ENCODE measurements at places on chromosomes 1 and 21.

DNA sequence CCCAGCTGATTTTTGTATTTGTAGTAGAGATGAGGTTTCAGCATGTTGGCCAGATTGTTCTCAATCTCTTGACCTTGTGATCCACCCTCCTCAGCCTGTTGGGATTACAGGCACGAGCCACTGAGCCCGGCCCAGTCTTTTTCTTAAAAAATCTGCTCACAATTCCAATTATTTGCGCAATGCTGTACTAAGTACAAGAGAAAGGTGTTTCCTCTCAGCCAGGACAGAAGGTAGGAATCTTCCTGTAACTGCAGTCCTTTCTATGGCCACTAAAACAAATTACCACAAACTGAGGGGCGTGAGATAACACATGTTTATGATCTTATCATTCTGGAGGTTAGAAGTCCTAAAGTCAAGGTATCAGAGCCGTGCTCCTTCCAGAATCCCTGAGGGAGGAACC, 6.9 kb upstream of the CBR3 start:
- 0 out of 2 replicates have a peak, but pooled peaks cover 5% of the 10 kb centered on the region for H3K4me1 ChIP-seq
- no peak for DNase-seq
- peaks cover 30% of the 10 kb centered on the region for H3K27me3 ChIP-seq
- no peaks in the 10 kb centered on the region for H3K36me3 ChIP-seq
- no peak overlapping the region for H3K27ac ChIP-seq

GRCh38 chr1:90671741-90672140, 45.4 kb downstream of the BARHL2 start:
- no peaks in the 10 kb centered on the region for H3K27me3 ChIP-seq
- no peak for DNase-seq
- no peaks in the 10 kb centered on the region for H3K4me1 ChIP-seq
- no peak overlapping the region for H3K27ac ChIP-seq
- no peaks in the 10 kb centered on the region for H3K36me3 ChIP-seq

DNA sequence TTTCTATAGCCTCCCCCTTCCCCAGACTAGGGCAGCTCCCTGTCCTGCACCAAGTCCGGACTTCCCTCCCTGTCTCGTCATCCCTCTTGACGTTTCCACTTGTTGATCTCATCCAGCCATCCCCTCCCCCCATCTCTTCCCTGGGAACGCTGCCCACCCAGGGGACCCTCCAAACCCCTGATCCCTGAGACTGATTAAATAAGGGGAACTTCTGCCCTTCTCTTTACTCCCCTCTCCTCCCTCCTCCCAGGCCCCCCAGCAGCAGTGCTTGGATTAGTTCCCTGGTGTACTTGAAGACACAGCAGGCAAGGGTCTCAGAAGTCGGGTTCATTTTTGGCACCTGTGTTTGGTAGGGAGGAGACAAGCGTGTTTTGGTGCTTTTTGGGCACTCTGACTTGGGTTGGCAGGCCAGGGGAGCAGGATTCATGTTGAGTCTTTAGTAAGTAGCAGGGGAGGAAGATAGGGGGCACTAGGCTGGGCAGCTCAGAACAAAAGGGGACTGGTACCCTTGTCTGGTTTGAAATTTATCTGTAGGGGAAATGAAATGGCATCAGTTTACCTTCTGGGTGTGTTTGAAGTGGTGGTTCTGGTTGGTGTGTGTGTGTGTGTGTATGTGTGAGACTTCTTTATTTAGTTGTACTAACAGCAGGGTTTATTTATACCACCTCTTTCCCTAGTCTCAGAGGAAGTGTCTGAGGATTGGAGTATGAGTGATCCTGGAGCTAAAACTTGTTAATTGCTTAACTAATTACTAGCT, 11.1 kb downstream of the VANGL2 start:
- no peak overlapping the region for H3K4me3 ChIP-seq
- no peak for DNase-seq
- H3K27me3 ChIP-seq: peaks cover 47% of the 10 kb centered on the region
- no peaks in the 10 kb centered on the region for H3K4me1 ChIP-seq

DNA sequence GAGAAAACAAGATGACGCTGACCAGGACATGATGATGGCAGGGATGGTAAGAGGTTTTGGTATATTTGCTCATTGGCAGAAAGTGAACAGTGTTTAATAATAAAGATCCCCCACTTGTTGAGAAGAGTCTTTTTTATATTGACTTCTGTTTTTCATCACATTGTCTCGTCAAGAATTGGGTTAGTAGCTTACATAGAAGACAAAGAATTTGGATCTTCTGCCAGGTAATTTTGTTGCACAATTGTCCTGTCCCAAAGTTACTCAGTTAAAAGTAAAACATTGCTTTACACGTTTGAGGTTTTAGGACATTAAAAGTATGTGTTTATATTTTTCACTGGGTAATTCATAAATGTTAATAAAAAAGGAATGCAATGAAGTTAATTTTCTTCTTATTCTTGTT, 48.3 kb upstream of the LAMC2 start:
- H3K4me3 ChIP-seq: no peak overlapping the region
- H3K27ac ChIP-seq: no peak overlapping the region
- peaks cover 23% of the 10 kb centered on the region for H3K4me1 ChIP-seq

- H3K4me1 ChIP-seq: peaks cover 31% of the 10 kb centered on the region
- H3K27me3 ChIP-seq: no peaks in the 10 kb centered on the region
- peak; percentile 96 for DNase-seq
- H3K4me3 ChIP-seq: peak within 1 kb of the TSS; percentile 81
These were observed at the start of gene MDM4 for GRCh38 chr1:204516180-204516879. Gene MDM4 (plus strand): TSS chr1:204516406. CDS start chr1:204525519, 9,113 bp downstream.

DNA sequence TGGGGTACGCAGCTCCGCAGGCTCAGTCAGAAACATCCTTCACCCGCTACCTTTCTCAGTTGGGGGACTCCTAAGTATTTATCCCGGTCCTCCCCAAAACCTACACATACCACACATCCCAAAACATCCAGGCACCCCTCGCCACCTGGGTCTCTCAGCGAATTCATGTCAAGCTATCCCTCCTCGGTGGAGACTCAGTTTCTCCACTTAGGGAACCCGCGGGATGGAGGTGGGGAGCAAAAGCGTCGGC, 1.3 kb upstream of the ZBTB7B start:
- peak overlapping the region; percentile 97 for H3K27ac ChIP-seq
- DNase-seq: no peak
- H3K4me3 ChIP-seq: peak overlapping the region; percentile 86
- peaks cover 38% of the 10 kb centered on the region for H3K4me1 ChIP-seq
- no peaks in the 10 kb centered on the region for H3K27me3 ChIP-seq

- H3K27ac ChIP-seq: peak overlapping the region; percentile 70
- DNase-seq: peak; percentile 85
- peaks cover 46% of the 10 kb centered on the region for H3K4me1 ChIP-seq
- peaks cover 1% of the 10 kb centered on the region for H3K36me3 ChIP-seq
- no peak overlapping the region for H3K4me3 ChIP-seq
These were observed 93.0 kb upstream of the BMP8A start for GRCh38 chr1:39398278-39399021.

DNA sequence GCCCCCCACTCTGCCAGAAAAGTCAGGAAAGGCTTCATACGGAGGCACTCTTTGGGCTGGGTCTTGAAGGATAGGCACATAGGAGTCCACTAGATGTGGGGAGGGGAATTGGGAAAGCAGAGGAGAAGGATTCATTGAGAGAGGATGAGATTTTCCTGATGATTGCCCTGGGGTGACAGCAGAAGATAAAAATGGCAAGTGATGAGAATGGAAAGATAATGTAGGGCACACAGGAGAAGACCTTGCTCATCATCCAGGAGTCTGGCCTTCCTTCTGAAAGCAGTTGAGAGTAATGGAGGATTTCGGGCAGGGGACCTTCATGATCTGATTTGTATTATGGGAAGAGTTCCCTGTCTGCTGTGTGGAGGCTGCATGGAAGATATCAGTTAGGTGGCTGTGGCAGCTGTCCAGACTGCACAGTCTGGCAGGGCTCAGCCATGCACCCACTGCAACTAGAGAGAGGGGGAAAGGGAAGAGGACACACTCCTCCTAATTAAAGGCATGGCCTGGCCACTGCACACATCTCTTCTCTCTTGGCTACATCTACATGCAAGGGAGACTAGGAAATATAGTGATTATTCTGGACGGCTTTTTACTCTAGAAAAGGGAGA, 9.6 kb upstream of the FABP3 start:
- no peaks in the 10 kb centered on the region for H3K36me3 ChIP-seq
- no peak overlapping the region for H3K27ac ChIP-seq
- H3K4me1 ChIP-seq: peaks cover 5% of the 10 kb centered on the region

DNA sequence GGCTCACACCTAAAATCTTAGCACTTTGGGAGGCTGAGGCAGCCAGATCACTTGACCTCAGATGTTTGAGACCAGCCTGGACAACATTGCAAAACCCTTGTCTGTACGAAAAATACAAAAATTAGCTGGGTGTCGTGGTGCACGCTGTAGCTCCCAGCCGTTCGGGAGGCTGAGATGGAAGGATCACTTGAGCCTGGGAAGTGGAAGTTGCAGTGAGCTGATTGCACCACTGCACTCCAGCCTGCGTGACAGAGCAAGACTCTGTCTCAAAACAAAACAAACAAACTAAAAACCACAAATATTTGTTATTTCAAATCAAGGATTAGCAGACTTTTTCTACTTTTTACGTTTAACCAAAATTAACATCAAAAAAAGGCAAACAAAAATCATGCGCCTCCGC, 31.3 kb downstream of the INKA2 start:
- no peak for DNase-seq
- H3K27ac ChIP-seq: no peak overlapping the region
- H3K36me3 ChIP-seq: peaks cover 8% of the 10 kb centered on the region
- H3K4me1 ChIP-seq: no peaks in the 10 kb centered on the region
- no peak overlapping the region for H3K4me3 ChIP-seq
- no peaks in the 10 kb centered on the region for H3K27me3 ChIP-seq

DNA sequence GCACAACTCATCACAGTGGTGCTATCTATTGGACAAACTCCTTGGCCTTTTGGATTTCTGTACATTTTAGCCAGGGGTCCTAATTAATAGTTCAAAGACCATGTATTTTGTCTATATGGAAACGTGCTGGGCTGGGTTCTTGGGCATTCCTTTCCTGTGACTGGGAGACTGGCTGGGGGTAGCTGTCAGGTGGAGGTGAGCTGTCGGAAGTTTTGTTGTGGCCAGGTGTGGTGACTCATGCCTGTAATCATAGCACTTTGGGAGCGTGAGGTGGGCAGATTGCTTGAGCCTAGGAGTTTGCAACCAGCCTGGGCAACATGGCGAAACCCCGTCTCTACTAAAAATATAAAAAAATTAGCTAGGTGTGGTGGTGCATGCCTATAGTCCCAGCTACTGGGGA, 392.4 kb downstream of the RPS6KC1 start:
- H3K27me3 ChIP-seq: no peaks in the 10 kb centered on the region
- DNase-seq: no peak
- no peaks in the 10 kb centered on the region for H3K36me3 ChIP-seq
- no peak overlapping the region for H3K27ac ChIP-seq

DNA sequence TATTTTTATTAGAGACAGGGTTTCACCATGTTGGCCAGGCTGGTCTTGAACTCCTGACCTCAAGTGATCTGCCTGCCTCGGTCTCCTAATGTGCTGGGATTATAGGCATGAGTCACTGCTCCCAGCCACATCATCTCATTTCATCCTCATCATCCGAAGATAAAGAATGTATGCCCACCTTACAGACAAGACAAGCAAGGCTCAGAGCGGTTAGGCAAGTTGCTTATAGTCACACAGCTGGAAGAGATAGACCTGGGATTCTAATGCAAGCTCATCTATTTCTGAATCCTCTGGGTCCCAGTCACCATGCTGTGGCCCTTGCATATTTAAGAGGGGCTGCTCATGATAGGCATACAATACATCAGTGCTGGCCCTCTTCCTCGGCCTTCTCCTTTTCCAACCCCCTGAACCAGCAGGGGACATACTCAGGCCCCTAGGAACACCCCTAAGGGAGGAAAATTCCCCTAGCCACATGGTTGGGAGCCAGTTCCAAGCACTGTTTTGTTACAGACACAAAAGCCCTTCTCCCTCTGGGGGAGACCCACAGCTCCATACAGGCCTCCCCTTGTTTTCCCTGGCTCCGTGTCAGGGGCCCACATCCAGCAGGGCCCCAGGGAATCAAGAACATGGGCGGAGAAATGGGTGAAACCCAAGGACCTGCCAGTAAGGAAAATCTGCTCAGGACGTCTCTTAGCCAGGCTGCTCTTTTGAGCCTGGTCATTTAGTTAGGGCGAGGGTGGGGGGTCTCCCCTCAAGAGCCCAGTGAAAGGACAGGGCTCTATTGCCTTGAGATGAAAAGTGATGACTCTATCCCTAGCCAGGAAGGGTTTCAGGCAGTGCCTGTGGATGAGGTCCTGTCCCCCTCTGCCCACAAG, 6.9 kb downstream of the CSRP1 start:
- DNase-seq: no peak
- H3K27ac ChIP-seq: no peak overlapping the region
- H3K36me3 ChIP-seq: no peaks in the 10 kb centered on the region
- H3K4me1 ChIP-seq: peaks cover 87% of the 10 kb centered on the region

DNA sequence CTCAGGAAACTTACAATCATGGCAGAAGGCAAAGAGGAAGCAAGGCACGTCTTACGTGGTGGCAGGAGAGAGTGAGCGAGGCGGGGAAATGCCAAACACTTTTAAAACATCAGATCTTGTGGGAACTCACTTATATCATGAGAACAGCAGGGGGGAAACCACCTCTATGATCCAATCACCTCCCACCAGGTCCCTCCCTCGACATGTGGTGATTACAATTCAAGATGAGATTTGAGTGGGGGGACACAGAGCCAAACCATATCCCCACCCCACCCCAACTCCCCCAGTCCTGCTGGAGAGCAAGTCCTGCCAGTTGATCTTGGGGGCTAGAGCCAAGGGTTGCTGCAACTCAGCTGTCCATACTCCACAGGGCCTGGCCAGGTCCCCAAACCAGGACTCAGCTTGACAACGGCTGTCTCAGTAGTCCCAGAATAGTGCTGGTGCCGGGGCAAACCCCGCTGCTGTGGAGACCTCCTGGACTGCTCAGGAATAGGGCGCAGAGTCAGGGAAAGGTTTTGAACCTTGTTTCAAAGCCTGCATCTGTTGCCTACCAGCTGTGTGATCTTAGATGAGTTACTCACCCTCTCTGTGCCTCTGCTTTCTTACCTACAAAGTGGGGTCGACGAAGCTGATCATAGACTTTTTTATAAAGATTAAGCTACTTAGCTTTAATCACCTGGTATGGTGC, 79.5 kb downstream of the STUM start:
- H3K4me3 ChIP-seq: no peak overlapping the region
- no peak overlapping the region for H3K27ac ChIP-seq
- DNase-seq: no peak
- peaks cover 11% of the 10 kb centered on the region for H3K4me1 ChIP-seq

- no peak overlapping the region for H3K4me3 ChIP-seq
- H3K36me3 ChIP-seq: no peaks in the 10 kb centered on the region
- H3K27me3 ChIP-seq: no peaks in the 10 kb centered on the region
These were observed 207.1 kb upstream of the SGIP1 start for GRCh38 chr1:66326867-66327266.

- no peaks in the 10 kb centered on the region for H3K36me3 ChIP-seq
- no peak overlapping the region for H3K4me3 ChIP-seq
- H3K4me1 ChIP-seq: no peaks in the 10 kb centered on the region
- H3K27ac ChIP-seq: no peak overlapping the region
These were observed 22.5 kb upstream of the DPYD start for GRCh38 chr1:97943354-97943753.

DNA sequence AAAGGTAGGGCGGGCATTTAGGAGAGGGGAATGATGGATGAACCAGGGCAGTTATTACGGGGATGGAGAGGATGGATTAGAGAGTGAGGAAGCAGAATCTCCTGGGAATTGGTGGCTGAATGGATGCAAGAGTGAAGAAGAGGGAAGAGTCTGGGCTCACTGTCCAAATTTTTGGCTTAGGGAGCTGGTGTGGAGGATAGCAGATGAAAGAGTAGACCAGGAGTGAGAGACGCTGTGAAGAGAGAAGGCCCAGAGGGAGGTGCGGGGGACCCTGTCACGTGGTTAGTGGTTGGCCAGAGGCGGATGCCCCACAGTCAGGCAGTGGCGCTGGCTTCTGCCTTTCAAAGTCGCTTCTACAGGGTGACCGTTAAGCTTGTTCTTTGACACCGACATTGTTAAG, 78.4 kb downstream of the PEX14 start:
- H3K27me3 ChIP-seq: no peaks in the 10 kb centered on the region
- DNase-seq: no peak
- no peaks in the 10 kb centered on the region for H3K36me3 ChIP-seq
- H3K4me1 ChIP-seq: peaks cover 41% of the 10 kb centered on the region
